ENCODE measurements at places on chromosomes 11 and 22.

- no peak for DNase-seq
Observed at GRCh38 chr11:134333312-134333711, 1.5 kb downstream of the GLB1L2 start.

- DNase-seq = no peak
Observed at GRCh38 chr11:102807921-102808320, 10.0 kb upstream of the MMP1 start.

GRCh38 chr11:18490319-18490718 is 34.7 kb downstream of the LDHAL6A start:
- DNase-seq = no peak

DNA sequence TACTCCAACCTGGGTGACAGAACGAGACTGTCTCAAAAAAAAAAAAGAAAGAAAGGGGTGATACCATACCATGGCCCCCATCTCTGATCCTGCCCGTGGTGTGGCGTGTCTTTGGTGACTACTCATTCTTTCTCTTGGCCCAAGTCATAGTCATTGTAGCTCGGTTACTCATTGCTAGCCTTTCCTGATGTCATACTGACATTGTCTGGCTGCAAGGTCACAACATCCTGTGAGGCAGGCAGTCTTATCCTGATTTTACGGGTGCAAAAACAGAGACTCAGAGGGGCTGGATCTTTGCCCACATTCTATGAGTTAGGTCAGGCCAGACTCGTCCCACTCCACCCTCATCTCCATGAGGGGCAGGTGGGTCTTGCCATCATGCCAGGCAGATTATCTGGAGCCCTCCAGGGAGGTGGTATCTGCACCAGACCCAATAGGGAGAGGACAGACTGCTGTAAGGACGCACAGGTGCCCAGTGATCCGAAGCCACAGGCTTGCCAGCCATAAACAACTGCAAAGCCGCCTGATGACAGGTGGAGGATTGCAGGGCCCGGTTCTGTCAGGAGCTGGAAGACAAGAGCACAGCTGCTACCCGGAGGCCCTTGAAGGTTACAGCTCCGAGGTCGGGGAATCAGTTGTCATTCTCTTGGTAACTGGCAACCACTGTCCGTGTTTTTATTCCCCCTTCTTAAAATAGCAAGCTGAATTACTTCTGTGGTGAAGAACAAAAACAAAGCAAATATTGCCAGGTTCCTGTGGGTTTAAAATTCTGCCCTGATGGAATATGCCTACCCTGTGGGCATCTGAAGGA is 13.8 kb downstream of the TOM1 start:
- peak; percentile 97 for DNase-seq

GRCh38 chr11:86726118-86726753 is 53.8 kb upstream of the ME3 start:
- DNase-seq = no peak

- DNase-seq = no peak
Observed at GRCh38 chr22:27394806-27395404, 406.7 kb downstream of the MN1 start.

GRCh38 chr11:121606354-121606753 is 153.6 kb upstream of the SORL1-AS1 start:
- no peak for DNase-seq

GRCh38 chr11:12092714-12093113 is 17.7 kb upstream of the MICAL2 start:
- DNase-seq = no peak

DNA sequence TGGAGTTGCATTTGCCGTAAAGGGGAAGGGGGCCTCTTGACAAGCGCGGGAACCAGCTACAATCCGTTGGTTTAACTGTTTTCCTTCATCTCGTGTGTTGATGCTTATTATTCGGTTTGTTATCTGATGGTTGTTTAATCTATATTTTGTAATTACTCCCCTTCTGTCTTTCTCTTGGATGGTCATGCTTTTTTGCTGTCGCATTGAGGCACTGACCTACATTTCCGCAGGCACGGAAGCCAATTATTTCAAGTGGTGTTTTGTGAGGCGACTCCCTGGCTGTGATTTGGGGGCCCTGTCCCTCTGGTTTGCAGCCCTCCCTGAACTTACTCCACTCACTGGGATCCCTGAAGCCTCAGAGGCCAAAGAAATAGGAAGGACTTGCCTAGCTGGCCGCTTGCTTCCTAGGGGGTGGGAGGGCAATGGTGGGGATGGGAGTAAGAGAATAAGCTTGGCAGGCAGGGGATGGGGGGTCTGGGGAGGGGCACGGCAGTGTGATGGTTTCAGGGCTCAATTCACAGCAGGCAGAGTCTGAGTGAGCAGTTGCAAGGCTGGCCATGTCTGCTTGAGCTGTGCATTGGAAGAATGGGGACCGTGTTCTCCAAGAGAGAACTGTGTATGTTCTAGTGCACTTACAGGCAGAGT is 165.8 kb upstream of the B3GAT1 start:
- no peak for DNase-seq

DNA sequence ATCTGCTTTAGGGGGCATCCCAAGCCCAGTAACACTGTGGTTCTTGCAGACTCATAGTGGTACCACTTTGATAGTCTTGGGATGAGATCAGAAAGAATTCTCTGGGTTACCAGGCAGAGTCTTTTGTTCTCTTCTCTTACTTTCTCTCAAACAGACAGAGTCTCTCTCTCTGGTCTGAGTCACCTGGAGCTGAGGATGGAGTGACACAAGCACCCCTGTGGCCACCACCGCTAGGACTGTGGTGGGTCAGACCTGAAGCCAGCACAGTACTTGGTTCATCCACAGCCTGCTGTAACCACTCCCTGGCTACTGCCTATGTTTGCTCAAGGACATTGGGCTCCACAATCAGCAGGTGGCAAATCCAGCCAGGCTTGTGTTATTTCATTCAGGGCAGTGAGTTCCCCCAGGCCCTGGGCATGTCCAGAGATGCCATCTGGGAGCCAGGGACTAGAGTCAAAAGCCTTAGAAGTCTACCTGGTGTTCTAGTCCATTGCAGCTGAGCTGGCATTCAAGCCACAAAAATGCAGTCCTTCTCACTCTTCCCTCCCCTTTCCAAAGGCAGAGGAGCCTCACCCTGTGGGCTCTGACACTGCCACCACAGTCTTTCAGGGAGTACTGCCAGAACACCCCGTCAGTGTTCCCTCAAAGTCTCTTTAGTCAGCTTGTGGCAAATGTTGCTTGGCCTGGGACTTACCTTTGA is 29.9 kb downstream of the ENDOD1 start:
- no peak for DNase-seq

- DNase-seq = no peak
Observed at GRCh38 chr22:30860176-30861105, 108.1 kb downstream of the MORC2 start.

GRCh38 chr11:65880844-65881421 is 1.3 kb downstream of the CTSW start:
- no peak for DNase-seq

- no peak for DNase-seq
Observed at GRCh38 chr11:134024420-134025081, 44.3 kb upstream of the JAM3 start.

GRCh38 chr11:109864151-109864661 is 229.0 kb upstream of the ZC3H12C start:
- DNase-seq = no peak

GRCh38 chr11:134170919-134171281 is 52.9 kb downstream of the NCAPD3 start:
- peak; percentile 29 for DNase-seq

DNA sequence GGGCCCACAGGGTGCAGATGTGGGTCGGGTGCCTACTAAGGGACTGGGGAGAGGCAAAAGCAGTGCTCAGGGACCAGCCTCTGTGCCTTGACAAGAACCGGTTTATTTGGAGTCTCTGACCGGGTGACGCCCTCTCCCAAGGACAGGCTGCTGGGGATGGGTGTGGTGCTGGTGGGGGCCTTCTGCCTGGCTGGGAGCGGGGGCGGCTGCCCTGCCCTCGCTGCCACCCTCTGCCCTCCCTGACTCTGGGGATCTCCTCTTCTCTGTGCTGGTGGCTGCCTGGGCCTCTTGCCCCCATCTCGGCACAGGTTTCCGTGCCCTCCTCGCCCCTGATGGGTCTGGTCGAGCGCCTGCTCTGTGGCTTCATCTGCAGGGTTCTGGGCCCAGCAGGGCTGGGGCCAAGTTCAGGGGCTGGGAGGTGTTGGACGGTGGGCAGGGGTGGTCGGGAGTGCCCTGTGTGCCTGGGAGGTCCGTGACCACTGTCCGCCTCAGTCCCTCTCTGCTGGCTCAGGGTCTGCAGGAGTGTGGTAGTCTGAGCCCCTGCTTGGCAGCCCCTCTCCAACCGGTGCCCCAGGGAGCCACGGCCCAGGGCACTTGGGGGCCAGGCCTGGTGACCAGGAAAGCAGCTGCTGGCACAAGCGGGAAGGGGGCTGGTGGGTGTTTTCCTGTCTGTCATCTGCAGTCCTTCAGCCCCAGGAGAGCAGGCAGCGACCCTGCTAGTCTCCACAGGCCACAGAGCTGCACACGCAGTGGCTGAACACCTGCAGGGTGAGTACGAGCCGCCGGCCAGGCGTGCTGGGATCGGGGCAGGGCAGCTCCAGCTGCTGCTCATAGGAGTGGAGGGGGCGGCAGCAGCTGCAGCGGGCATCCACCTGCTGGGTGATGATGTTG is 23.5 kb downstream of the MUC6 start:
- DNase-seq = no peak

- DNase-seq = no peak
Observed at GRCh38 chr11:65857500-65857852, 504 bp downstream of the CFL1 start.

DNA sequence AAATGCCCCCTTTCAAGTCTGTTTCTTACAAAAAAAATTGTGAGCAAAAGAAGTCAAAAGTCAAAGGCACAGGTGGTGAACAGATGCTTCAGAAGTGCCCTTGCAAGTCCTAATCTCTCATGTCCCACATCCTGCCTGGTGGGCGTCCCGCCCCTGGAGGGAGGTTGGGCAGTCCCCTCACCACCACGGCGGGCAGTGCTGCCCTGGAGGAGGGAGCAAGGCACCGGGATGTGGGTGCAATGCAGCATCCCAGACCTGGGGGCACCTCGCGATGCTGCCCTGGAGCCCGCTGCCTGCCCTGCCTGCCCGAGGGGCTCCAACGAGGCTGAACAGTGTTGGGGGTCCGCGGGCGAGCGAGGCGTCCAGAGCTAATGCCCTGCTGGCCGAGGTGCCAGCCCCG is 15.9 kb downstream of the MRGPRG start:
- DNase-seq = no peak

DNA sequence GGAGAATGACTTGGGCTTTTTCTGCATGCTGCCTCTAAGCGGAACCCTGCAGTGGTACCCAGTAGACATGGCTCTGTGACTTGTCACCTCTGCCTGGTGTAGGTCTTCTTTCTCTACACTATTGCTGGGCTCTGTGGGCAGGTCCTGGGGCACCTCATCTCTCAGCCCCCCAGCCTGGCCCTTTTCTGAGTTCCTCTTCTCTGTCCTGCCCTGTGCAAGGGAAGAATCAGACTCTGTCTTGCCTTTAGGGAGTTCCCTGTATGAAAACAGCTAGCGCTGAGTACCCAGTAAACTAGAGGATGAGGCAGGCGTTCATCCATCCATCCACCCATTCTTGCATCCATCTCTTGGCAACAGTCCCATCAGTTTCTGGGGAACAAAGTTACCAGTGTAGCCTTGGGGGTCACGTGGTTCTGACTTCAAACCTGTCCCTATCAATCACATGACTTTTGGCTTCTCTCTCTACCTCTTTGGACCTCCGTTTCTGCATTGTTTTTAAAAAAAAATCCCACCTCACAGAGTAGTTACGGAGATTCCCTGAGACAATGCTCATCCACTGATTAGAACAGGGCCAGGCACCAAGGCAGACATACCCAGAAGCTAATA is 86.4 kb upstream of the WNT11 start:
- no peak for DNase-seq

- DNase-seq = no peak
Observed at GRCh38 chr22:37455896-37456295, 28.6 kb upstream of the ELFN2 start.

DNA sequence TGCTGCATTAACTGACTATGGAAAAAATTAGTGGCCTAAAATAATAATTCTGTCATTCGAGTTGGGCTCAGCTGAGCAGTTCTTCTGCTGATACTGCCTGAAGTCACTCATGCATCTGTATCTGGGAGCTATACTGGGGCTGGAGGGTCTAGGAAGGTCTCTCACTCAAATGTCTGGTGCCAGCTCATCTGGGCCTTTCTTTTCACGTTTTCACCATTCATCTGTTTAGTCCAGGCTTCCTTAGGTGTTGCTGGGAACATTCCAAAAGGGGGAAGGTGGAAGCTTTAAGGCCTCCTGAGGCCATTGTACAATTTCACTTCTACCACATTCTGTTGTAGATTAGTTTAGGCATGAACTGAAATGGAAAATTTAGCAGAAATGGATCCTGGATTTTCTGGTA is 28.0 kb downstream of the YAP1 start:
- no peak for DNase-seq

- DNase-seq = no peak
Observed at GRCh38 chr11:104394508-104394907, 230.6 kb upstream of the PDGFD start.
